ENCODE measurements at places on chromosomes 1 and 21. TPM values are rescaled to one million over a fixed set of nuclear protein-coding genes. Genes with fewer than 3 reads are reported as not detected.

DNA sequence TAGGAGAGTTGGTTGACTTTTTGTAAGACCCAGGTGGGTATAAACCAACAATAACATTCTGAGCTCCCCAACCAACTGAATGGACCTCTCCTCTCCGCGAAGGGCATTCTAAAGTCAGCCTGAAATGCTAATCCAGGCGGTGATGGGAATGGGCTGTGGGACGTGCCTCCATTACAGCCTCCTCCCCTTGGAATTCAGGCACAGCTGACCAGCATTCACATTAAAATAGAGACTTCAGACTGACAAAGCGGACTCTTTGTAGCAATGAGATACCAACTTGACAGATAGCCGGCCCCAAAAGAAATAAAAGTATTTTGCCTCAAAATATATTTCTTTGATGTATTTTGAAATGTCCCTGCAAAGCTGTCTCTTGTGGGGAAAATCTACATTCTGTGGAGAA, 101.7 kb downstream of the KIF26B start:
- DNase-seq = no peak

CLCNKB gene
- total RNA-seq = 1.9 TPM

ITPKB gene
- total RNA-seq = 16.8 TPM

DNA sequence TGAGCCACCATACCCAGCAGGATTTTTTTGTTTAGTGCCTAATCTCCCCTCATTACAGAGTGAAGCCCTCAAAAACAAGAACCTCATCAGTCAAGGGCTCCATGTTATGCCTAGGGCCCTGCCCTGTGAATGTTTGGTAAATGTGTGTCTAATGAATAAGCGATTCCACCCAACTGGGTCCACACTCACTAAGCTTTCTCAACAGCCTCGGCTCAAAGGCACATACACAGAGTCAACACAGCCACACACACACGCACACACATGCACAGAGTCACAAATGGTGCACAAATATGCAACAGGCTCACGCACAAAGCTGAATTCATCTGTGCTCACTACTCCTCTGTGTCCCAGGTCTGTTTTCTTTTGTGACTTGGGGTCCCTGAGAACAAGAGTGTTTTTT, 11.7 kb upstream of the SYNC start:
- DNase-seq = no peak

- DNase-seq = no peak
Measured at GRCh38 chr1:17207966-17208418, 3.1 kb downstream of the PADI1 start.

DNA sequence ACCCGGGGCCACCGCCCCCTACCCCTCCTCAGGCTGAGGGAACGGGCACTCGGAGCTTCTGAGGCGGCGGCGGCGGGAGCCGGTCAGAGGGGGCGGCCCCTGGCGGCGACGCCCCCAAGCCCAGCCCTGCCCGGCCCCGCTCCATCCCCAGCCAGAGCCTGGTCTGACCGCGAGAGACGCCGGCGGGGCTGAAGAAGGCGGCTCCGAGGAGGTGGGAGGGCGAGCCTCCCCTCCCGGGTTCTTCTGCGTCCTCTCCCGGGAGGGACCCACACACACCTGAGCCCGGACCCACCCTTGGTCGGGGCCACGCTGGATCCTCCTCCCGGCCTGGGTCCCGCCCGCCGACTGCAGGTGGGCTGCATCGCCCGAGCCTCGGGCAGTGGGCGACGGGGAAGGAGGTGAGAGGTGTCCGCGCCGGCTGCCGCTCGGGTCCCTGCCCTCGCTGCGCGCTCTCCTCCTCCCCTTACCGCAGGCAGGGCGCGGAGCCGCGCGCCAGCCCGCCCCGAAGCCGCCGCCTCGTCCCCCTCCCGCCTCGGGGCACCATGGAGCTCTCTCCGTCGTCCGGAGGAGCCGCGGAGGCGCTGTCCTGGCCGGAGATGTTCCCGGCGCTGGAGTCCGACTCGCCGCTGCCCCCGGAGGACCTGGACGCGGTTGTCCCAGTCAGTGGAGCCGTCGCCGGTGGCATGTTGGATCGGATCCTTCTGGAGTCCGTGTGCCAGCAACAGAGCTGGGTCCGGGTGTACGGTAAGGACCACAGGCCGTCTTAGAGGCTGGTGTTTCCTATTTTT, at the start of gene RASAL2:
Gene RASAL2 (plus strand): TSS at position 154 of the 788 bp plus-strand sequence. CDS start 389 bp downstream, at position 543.
- peak; percentile 31 for DNase-seq

- DNase-seq = no peak
Measured at GRCh38 chr1:207039380-207040180, 7.0 kb upstream of the C1orf116 start.

- no peak for DNase-seq
Measured at GRCh38 chr1:212641956-212642355, 33.4 kb downstream of the ATF3 start.

- DNase-seq = no peak
Measured at GRCh38 chr21:38359090-38359489, 102.3 kb downstream of the KCNJ15 start.

DNA sequence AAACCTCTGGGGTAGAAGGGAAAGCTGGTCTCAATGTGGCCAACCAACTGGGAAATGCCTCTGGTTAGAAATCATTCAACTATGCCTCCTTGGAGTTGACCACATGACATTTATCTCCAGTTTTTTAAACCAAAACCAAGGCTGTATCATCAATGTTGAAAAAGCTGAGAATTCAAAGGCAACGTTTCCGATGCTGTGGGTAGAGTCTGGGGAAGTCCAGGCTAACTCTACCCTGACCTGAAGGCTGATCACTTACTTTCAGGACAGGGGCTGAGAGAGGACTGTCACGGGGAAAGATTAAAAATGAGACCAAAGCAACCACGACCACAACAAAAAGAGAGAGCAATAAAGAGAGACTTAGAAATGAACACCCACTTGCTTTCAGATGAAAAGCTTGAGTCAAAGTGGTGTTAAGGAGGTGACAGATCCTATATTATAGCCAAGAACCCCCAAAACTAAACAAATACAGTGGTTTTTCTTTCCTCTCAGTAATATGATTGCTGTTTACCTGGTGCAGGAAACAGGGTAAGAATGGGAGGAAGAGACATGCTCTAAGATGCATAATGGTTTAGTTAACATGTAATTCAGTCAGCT, 90.8 kb upstream of the TNFSF4 start:
- DNase-seq = no peak

GRCh38 chr21:44687671-44688070, 5.7 kb upstream of the KRTAP12-1 start:
- no peak for DNase-seq

DNA sequence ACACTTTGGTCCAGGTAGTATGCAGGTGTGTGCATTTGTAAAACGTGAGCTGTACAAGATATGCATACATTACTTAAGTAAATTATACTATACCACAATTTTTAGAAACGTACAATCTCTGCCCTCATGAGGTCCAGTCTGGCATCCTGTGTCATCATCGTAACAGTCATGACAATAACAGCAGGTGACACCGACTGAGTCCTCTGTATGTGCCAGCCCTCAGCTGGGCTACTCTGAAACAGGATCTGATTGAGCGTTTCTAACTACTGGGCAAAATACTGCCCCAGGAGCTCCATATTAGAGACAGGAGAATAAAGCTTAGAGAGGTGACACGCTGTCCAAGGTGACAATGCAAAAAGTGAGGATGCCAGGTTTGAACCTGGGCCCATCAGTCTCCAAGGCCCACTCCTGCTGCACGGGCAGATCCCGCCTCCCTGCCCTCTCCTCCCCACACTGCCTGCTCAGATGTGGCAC, 47.2 kb upstream of the ECE1 start:
- no peak for DNase-seq

- no peak for DNase-seq
Measured at GRCh38 chr1:157540160-157540748, 12.1 kb downstream of the FCRL5 start.

- DNase-seq = no peak
Measured at GRCh38 chr21:45267390-45267760, 20.3 kb downstream of the POFUT2 start.

- DNase-seq = no peak
Measured at GRCh38 chr1:22643381-22643780, at the start of gene C1QC. Gene C1QC (plus strand): TSS chr1:22643633. CDS start chr1:22644024, 391 bp downstream.

- DNase-seq = no peak
Measured at GRCh38 chr1:147264158-147264768, 21.8 kb downstream of the CHD1L start.

DNA sequence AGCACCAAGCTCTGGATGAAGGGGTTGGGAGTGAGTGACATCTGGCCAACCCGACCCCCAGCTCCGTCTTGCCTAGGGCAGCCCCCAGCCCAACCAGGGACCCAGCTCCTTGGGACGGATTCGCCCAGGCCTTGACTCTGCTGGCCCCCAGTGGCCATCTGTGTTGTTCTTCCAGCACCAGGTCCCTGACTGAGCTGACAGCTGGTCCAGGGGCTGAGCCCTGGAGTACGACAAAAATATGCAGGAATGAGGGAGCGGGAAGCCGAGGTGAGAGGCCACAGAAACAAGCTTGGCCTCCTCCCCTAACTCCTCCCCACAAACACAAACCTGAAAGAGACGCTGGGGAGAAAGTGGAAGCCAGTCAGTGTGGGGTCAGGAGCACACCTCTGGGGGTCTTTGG, 55.0 kb upstream of the PAX7 start:
- no peak for DNase-seq

SPRR2E gene
- total RNA-seq = not detected
